Panc1 (cell line): ENCODE measurements at places on chromosomes 12 and 14. TPM values are rescaled to one million over a fixed set of nuclear protein-coding genes. Genes with fewer than 3 reads are reported as not detected.
A peak's percentile ranks its signal among the peaks of the same experiment; 100 is the strongest.

- no peaks in the 10 kb centered on the region for H3K27me3 ChIP-seq
- no peak overlapping the region for H3K27ac ChIP-seq
- H3K4me1 ChIP-seq, result no peaks in the 10 kb centered on the region
- H3K4me3 ChIP-seq, result no peak overlapping the region
These were observed 177.1 kb downstream of the BCL11B start for GRCh38 chr14:99094901-99095300.

Gene CCDC196
- total RNA-seq, result not detected

DNA sequence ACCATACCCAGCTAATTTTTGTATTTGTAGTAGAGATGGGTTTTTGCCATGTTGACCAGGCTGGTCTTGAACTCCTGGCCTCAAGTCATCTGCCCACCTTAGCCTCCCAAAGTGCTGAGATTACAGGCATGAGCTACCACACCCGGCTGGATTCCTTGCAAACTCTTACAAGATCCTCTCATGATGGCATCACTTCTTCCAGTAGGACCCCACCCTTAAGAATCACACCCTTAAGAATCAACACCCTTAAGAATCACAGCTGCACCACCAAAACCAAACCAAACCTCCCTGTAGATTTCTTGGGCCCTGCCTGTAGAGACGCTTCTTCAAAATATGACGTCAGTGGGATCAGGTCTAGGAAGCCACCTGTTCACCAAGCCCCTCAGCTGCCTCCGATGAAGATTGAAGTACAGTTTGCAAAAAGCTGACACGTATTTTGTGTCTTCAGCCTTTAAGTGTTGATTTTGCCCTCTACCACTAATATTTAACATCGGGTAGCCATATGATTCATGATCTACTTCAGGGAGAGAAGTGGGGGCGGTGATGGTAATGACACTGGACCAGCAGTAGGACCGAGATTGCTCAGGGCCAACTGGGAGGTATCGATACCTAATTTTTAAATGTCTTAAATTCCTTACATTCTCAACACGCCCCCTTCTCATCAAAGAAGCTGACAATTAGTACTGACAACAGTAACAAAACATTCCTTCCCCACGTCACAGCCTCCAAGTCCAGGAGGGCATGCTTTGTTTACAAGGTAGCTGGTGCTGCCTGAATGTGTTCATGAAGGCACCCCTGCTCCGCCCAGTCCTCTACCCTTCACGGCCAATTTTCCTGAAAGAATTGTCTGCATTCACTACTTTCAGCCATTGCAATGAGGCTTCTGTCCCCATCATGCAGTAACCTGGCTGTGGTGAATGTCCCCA is 57.2 kb downstream of the ESRRB start:
- no peaks in the 10 kb centered on the region; the same call in 1 of the 2 replicates for H3K27me3 ChIP-seq
- H3K4me3 ChIP-seq, result no peak overlapping the region
- H3K4me1 ChIP-seq, result no peaks in the 10 kb centered on the region
- DNase-seq, result no peak

Gene TMEM179
- 3.4 TPM for total RNA-seq

DNA sequence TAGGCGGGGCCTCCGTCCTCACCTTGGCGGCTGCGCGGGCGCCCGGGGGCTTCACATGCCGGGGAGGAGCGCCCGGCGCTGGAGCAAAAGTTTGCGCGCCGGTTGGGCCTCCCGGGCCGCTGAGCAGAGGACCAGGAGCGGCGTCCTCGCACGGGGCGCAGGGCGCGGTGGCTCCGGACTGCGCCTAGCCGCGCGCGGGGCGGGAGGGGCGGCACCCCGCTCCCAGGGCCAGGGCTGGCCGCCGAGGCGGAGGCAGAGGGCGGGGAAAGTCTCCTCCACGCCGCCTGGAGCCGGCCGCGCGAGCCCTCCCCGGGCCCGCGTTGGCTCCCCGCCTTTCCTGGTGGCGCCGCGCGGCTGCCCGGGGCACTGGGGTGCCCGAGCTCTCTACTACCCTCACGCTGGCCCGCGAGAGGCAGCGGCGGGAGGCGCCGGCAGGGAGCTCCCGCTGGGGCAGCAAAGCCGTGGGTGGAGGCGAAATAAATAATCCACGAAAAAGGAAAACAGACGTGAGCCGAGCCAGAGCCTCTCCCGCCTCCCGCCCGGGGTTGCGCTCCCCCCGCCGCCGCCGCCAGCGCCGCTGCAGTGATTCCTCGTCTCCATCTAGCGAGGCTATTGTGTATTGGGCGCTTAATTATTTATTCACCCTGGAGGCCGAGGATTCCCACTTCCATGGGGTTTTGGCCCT is 400 bp upstream of the PRIMA1 start:
- H3K4me3 ChIP-seq, result peak overlapping the region; percentile 43
- H3K27ac ChIP-seq, result no peak overlapping the region
- DNase-seq, result no peak
- H3K27me3 ChIP-seq, result no peaks in the 10 kb centered on the region; the same call in 1 of the 2 replicates
